ENCODE measurements at places on chromosomes 4 and X. TPM values are rescaled to one million over a fixed set of nuclear protein-coding genes. Genes with fewer than 3 reads are reported as not detected.
A peak's percentile ranks its signal among the peaks of the same experiment; 100 is the strongest.

ASMT gene
- not detected for polyA plus RNA-seq

VCX3B gene
- polyA plus RNA-seq, result not detected

SSX2 gene
- polyA plus RNA-seq, result not detected

HMX1 gene
- not detected for polyA plus RNA-seq

GAGE12H gene
- polyA plus RNA-seq, result not detected

SLIT2 gene
- polyA plus RNA-seq, result 16.1 TPM

GRCh38 chr4:156884183-156884582, 87.4 kb downstream of the PDGFC start:
- no peak for DNase-seq

GRCh38 chrX:48475296-48475695, 703 bp upstream of the FTSJ1 start:
- no peak for DNase-seq

- DNase-seq, result no peak
Measured at GRCh38 chr4:151983854-151984253, 223.0 kb upstream of the GATB start.

- no peak for DNase-seq
Measured at GRCh38 chr4:126750723-126751122, 882.0 kb upstream of the INTU start.

DNA sequence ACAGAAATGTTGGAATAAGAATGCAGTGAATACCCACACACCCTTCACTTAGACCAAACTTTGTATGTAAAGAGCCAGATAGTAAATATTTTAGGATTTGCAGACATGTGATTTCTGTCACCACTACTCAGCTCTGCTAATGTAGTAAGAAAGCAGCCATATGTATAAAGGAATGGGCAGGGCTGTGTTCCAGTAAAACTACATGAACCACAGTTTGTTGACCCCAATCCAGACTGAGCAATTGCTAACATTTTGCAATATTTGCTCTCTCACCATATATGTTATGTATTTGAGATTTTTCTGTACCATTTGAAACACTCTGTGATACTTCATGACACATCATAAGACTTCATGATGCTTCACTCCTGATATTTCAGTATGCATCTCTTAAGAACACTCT, 32.0 kb upstream of the TBC1D1 start:
- no peak for DNase-seq

DNA sequence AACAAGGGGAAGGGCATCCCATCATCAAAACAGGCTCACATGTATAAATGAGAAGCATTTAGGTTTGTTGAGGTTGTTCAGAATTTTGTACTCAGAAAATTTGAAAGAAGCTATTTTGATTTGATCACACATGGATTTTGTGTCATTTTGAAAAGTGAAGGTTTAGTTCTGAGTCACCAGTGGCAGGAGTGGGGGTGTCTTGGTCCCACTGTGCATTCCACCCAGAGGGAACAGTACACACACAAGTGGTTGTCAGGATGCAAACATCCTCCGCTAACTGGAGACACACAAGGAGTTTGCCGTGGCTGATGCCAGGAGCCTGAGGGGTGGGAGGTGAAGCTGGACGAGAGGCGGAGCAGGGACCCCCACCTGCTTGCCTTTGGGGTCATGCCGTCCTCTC, 198.2 kb upstream of the PSAPL1 start:
- DNase-seq, result no peak

GRCh38 chrX:44459501-44459900, 83.2 kb downstream of the FUNDC1 start:
- no peak for DNase-seq

GRCh38 chrX:40468033-40468846, 112.5 kb upstream of the ATP6AP2 start:
- peak; percentile 36 for DNase-seq

- no peak for DNase-seq
Measured at GRCh38 chr4:53366301-53366716, 448 bp upstream of the SCFD2 start.

DNA sequence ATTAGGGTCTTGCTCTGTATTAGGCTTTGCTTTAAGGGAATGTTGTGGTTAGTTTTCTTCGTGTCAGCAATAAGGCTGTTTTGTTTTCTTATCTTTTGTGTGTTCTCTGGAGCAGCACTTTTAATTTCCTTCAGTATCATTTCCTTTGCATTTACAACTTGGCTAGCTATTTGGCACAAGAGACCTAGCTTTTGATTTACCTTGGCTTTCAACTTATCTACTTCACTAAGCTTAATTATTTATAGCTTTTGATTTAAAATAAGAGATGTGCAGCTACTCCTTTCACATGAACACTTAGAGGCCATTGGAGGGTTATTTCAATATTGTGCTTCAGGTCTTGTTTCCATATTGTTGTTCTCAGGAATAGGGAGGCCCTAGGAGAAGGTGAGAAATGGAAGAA, 68.2 kb downstream of the FAT4 start:
- DNase-seq, result no peak

GRCh38 chrX:154460326-154460725, 2.2 kb downstream of the PLXNA3 start:
- DNase-seq, result no peak

GRCh38 chrX:2185341-2186082, 315.3 kb downstream of the DHRSX start:
- DNase-seq, result no peak

DNA sequence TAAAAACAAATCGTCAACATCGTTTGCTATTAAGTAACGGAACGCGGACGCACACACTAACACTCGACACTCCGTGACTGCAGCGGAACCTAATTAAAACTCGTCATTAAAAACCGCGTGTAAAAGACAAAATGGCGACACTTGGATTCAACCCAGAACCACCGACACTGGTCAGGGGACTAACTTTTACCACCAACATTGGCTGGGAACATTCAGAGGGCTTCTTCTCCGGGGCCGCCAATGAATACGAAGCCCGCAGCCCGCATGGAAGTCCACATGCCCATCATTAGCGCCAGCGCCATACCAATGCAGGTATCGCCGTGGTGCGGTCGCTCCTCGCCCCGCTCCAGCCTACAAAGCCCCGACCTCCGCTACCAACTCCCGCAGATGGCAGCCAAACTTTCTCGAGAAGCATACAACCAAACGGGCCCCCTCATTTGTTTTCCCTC, 498 bp downstream of the RBMX start:
- peak; percentile 41 for DNase-seq

DNA sequence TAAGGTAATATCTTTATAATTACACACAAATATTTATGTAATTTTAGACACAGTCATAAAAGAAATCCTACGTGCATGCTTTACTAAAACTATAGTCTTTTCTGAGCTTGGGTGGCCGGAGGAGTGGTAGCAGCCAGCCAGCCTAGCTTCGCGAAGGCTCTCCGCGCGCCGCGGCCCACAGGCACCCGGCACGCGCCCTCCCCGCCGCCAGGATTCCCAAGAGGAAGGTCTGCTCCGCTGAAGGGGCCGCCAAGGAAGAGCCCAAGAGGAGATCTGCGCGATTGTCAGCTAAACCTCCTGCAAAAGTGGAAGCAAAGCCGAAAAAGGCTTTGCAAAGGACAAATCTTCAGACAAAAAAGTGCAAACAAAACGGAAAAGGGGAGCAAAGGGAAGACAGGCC, 8.7 kb upstream of the PJA1 start:
- no peak for DNase-seq

DNA sequence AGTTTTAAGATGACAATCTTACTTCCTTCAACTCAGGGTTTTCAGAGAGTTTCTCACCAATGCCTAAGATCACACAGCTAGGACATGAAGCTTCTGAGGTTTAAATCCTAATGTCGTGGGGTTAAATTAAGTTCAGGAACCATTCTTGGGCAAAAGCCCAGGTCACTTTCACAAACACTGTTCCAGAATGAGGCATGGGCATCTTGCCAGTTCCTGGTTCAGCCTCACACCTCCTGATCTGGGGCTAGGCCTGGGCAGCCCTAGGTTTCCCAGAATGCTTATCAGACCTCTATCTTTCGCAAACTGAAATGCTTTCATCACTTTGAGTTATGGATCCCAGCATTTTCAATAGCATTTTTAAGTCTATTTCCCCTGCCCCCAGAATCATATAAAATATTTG, 224.8 kb upstream of the EDA2R start:
- no peak for DNase-seq

DNA sequence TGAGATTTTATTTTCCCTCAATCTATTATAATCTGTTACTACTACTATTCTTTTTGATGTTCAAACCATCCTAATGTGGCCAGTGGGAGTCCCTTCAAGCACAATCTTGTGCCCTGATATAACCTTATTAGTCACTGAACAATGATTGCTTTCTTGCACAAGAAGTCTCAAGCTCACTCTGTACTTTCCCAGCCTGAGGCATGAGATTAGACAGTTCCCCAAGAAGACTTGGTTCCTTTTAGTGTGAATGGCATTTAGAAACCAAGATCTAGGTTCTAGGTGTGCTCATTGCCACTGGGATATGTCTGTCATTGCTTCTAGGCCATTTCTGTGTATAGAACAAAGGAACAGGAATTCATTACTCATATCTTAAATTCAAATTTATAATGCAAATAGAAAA, 28.0 kb upstream of the RBM41 start:
- no peak for DNase-seq

GRCh38 chr4:30160140-30160539, 560.0 kb upstream of the PCDH7 start:
- DNase-seq, result no peak

DNA sequence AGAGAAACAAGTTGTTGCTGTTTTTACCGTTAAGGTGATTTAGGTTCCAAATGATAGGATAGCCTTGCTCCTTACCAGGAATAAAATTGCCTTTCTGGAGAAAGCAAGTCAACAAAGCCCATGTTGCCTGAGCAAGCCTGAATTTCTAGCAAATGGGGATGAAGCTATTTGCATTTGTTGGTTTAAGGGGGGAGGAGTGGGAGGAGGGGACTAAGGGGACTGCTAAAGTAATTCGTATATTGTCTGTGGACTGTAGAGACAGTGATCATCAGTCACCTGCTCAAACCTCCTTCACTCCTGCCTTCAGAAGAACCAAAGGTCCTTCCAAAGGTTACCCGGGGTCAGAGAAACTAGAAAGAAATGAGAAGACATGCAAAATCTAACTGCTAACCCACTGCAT, 65.8 kb downstream of the SCML2 start:
- DNase-seq, result no peak

DNA sequence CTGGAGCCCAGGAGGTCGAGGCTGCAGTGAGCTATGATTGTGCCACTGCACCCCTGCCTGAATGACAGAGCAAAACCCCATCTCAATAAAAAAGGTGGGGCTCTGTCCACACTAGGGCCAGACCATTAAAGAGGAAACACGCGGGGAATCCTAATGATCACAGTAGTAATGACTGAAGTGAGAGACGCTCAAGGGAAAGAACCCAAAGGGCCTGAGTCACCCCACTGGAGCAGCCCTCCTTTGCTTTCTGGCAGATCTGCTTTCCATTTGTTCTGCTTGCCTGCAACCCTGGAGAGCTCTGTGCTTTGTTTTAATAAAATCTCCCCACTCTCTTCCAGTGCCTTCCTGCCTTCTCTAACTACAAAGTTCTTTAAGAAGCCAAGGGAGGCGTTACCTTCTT, 5.0 kb downstream of the TFDP3 start:
- no peak for DNase-seq

GRCh38 chrX:38375891-38376290, 23.5 kb downstream of the OTC start:
- no peak for DNase-seq

GRCh38 chrX:13897566-13897965, 80.7 kb upstream of the GPM6B start:
- no peak for DNase-seq

DNA sequence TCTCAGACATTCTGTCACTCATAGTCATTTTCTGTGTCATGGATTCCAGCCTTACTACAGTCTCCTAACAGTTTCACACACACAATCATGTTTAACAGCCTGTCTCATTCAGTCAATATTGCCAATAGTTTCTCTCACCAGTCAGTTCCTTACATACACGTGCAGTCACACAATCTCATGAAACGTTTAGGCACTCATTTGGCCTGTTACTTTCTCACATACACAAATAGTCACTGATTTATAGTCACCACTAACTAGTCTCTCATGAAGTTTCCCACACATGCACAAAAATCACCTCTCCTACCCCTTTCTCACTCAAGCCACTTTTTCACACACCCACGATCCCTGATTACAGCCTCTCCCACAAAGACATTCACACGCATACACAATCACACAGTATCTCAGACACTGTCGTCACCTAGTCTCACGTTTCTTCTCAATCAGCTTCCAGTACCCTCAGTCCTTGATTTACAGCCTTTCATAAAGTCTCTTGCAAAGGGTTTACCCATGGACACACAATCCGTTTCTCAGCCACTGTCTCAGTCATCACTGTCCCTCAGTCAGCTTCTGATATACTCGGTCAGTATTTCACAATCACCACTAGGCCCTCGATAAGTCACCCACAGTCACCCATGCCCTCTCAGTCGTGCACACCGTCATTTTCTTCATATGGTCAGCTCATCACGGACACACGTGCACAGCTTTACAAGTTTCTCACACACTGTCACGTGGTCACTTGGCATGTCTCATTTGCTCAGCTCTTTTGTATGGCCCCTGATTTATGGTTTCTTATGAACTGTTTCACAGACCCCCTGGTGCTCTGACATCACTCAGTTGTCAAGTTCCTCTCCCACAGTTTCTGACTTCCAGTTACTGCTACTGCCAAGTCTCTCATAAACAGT, 4.2 kb upstream of the CFP start:
- no peak for DNase-seq

- no peak for DNase-seq
Measured at GRCh38 chr4:24913119-24913485, 260 bp upstream of the CCDC149 start.

DNA sequence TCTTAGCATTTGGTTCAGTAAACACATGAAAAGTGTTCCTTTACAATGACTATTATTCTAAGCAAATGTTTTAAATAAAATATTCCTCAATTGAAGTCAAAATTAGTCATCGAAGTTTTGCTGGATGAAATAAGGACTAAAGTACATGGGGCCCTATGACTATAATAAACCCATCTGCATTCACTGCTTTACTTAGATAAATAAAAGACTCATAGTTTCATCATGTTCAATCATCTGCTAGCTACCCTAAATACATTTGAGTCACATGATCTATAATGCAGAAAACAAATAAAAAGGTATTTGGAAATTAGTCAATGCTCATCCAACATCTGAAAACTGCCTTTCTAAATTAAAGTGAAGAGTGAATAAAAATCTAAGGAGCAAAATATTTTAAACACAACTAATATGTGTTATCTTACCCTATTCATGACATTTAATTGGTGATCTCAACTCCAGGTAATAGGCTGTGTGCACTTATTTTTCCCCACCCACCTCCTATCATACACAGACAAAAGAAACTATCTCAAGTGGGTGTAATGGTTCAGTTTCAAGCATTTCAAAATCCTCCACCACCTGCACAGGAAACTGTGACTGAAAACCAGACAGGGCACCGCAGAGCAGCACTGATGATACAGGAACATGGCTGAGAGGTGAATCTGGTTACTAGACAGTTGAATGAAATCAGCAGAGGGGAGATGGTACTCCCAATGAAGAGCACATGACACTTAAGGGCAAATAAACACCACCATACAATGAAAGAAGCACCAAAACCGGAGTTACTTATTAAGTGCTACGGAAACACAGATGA, 78.6 kb downstream of the CAMK2D start:
- no peak for DNase-seq
